NCI-H2029 (cell line): ENCODE measurements at places on chromosomes 3 and 15.

GRCh38 chr3:72071624-72072023 lies 286.7 kb upstream of the PROK2 start:
- no peak for DNase-seq

DNA sequence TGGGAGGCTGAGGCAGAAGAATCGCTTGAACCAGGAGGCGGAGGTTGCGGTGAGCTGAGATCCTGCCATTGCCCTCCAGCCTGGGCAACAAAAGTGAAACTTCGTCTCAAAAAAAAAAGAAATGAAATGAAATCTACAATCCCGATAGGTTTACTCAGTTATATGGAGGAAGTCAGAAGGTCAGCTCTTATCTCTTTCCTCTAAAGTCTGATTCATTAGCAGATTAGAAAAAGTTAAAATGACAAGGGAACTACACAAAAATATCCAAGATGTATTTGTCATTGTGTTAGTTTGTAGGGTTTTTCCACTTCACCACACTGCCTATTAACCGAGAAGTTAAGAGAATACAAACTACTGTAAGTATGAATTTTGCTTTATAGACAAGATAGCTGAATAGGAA lies 420.6 kb downstream of the SHQ1 start:
- DNase-seq: no peak

DNA sequence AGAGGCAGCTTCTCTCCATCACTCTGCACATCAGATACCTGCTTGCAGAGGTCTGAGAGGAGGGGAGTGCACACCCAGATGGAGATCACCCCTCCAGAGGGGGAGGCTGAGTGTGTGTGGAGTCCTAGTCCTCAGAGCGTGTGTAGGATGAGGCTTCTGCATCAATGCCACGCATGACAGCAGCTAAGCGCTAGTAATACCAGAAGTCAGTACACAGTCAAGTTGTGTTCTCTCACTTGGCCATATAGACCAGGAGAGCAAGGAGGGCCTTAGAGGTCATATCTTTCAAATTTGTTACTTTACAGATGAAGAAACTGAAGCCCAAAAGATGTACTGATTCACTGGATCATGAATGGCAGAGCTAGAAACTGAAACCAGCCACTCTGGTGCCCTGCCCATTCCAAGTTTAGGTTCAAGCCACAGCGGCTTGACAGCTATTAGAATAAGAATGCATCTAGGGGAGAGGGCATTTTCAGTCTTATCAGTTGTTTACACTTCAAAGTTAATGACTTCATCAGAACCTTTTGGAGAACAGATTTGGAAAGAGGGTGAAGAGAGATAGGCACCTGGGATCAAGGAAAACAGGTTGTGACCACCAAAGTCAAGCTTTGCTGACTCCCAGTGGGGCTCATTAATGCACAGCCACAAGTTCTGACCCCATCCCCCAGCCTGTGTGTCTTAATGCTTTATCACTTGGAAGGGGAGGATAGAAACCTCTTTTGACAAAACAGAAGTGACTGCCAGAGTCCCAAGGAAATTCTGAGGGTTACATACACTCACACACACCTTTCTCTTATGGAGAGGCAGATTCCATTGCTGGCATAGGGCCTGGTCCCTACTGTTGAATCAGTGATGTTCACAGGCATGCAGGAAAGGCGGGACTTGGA lies 310.3 kb downstream of the CHST2 start:
- no peak for DNase-seq

GRCh38 chr3:23649448-23649847 lies 156.3 kb upstream of the UBE2E1 start:
- no peak for DNase-seq

DNA sequence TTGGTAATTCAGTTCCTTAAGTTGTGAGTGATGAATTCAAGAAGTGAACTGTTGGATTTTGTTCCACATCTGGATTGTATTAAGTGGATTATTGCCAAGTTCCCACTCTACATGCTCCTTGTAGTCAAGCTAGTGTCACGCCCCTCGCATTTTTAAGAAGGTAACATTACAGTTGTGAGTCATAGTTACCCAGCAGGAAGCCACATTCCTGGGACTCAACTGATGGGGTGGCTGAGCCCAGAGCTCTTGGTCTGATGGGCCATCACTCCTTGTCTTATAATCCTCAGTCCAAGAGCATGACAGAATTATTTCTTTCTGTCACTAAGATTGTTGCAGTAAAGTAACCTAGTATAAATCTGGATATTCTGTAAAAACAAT lies 102.7 kb downstream of the PTPRG start:
- no peak for DNase-seq

- DNase-seq: no peak
Measured at GRCh38 chr3:72078676-72079368, 293.9 kb upstream of the PROK2 start.

DNA sequence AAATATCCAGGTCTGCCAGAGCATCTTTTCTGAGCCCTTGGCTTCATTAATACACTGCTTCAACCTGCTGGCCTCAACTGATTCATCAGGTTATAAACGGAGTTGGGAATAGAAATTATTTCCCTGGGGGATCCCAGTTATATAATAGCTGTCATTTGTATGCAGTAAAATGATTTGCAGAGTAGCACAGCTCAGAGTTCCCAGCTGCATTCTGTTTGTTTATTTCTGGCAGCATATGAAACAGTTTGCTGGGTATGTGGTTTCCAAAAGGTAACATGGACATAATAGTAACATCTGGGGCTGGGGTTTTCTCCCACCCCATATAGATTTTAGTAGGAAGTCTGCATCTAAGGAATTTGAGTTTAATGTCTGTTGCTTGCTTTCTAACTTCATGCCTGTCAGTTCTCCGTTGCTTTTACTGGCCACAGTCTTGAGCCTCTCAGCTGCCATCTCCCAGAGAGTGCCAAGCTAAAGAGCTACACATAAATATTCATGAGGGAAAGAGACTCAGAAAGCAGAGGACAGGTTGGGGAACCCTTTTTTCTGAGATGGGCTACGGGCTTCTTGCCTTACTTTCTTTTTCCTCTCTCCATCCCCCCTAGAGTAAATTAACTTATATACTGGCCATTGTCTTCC lies 124.6 kb downstream of the TMEM108 start:
- DNase-seq: no peak

DNA sequence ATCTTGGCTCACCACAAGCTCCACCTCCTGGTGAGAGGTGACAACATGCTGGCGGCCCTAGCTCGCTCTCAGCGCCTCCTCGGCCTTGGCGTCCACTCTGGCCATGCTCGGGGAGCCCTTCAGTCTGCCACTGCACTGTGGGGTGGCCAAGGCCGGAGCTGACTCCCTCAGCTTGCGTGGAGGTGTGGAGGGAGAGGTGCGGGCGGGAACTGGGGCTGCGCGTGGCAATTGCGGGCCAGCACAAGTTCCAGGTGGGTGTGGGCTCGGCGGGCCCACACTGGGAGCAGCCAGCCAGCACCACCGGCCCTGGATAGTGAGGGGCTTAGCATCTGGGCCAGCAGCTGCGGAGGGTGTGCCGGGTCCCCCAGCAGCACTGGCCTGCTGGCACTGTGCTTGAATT lies 275.7 kb upstream of the P2RY1 start:
- no peak for DNase-seq

DNA sequence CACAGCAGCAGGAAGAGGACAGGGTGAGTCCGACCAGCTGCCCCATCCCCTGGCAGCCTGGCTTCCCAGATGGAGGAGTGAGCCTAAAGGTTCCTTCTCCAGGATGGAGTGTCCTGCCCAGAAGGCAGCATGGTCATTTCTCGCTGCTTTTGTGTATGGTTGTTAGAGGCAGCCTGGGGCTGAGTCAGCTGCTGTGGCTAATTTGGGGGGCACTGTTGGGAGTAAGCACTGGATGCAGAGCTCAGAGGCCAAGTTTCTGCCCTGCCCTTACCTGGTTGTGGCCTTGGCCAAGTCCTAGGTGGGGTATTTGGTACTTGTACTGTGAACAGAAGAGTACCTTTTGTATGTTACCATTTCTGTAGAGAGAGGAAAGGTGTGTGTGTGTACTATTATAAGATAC lies 78.6 kb downstream of the ADAMTS7 start:
- no peak for DNase-seq

- no peak for DNase-seq
Measured at GRCh38 chr15:93178371-93178770, 89.4 kb upstream of the RGMA start.

DNA sequence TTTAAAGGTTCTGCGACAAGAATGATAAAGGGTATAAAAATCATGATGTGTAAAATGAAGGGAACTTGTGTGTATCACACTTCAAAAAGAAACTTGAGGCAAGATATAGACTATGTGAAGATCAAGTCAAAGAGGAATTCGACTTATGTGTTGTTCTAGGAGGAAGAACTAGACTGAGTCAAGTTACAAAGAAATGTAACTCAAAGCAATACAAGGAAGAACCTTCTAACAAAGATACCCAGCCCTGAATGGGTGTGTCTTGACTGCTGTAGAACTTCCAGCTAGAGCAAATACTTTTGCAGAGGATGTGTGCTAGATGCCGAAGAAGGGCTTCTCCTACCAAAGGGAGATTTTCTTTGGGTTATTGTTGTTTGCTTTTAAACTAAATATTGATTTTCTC lies 2.4 kb downstream of the SLC49A4 start:
- no peak for DNase-seq

DNA sequence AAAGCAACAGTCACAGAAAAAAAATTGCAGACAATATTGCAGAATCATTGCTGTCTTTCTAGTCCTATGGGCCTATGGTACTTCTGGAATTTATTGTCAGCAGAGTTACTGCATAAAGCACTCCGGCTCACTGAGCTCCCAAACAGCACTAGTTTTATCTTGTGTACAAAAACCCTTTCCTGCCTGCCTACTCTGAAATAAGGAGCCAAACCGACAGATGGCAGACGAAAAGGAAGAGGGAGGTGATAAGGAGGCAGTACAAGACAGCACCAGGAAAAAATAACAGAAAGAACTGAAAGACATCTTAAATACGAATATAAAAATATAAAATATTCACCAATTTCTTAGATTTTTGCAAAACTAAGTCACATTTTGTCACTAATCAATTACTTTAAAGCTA lies 15.6 kb downstream of the HERC1 start:
- no peak for DNase-seq

DNA sequence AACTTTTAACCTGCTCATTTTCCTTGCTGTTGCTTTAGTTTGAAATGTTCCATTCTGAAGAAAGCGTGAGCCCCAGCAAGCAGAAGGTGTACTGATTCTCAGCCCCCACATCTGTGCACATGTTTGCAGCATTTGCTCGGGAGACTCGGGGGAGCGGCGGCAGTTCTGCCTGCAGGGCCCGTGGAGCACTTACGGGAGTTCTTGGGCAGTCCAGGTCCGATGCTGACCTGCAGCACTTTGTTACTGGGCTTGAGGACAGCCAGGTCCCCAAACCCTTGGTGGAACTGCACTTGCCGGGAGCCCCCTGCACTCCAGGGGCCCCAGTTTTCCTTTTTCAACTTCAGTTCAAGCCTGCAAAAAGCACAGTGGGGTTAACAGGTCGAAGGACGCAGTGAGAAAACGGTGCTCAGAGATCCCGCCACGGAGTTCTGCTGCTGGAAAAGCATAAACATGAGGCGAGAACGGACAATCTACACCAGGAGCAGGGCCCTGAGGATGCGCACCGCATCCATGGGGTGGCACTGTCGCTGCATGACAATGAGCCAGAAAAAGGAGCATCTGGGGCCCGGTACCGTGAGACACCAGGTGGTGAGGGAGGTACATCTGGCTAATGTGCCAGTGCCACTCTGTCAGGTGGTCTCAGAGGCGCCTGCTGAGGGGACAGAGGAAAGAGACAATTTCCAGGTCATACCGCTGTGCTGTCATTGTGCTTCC lies 45.6 kb upstream of the LDHAL6B start:
- DNase-seq: peak; percentile 33

DNA sequence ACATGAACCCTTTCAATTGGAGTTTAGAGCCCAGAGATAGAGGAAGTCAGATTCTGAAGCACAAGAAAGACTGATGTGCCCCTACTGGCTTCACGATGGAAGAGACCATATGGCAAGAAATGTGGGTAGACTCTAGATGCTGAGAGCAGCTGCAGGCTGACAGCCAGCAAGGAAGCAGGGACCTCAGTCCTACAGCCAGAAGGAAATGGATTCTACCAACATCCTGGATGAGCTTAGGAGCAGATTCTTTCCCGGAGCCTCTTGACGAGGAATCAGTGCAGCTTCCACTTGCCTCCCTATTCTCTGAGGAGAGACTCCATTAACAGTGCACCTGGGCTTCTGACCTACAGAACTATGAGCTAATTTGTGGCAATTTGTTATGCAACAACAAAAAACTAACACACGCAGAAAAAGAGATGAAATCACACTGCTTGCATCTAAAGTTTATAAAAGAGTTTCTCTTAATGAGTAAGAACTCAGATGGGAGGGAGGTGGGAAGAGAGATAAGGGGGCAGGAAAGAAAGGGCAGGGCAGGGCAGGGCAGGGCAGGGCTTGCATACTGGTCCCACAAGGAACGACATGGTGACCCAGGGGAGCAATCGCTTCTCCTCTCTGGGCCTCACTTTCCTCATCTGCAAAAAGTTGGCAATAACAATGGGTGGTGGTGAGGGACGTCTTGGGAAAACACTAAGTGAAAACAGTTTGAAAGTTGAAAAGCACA lies 440.9 kb downstream of the FOXP1 start:
- DNase-seq: no peak

DNA sequence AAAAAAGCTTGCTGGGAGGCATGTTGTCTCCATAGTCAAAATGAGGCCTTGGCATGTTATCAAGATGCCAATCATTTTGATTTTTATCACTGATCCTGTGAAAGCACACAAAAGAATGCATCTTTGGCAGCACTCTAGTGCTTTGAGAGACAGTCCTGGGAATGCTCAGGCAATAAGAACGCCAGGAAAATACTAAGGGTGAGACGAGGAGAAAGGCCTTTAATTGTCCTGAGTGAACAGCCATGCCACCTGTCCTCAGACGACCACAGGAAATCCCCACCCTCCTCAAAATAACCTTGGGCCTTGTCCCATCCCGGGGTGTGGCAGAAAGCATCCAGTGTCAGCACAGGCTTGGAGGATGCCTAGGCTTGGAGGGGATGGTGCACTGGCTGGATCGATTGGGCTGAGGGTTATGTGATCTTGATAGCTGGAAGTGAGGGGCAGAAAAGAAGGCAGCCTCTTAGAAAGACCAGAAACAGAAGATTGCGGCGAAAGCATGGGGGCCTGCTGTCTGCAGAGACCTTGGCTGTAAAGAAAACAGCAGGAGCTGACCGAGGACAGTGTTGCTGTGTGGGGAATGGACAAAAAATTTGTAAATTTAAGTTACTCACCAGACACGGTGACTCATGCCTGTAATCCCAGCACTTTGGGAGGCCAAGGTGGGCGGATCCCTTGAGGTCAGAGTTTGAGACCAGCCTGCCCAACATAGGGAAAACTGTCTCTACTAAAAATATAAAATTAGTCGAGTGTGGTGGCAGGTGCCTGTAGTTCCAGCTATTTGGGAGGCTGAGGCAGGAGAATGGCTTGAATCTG lies 7.3 kb downstream of the TMEM158 start:
- no peak for DNase-seq

- DNase-seq: no peak
Measured at GRCh38 chr15:58562135-58562534, 130.3 kb downstream of the LIPC start.

GRCh38 chr3:196712514-196713413 lies 587 bp downstream of the PIGX start:
- no peak for DNase-seq
